ENCODE measurements at places on chromosomes 1 and 21.

DNA sequence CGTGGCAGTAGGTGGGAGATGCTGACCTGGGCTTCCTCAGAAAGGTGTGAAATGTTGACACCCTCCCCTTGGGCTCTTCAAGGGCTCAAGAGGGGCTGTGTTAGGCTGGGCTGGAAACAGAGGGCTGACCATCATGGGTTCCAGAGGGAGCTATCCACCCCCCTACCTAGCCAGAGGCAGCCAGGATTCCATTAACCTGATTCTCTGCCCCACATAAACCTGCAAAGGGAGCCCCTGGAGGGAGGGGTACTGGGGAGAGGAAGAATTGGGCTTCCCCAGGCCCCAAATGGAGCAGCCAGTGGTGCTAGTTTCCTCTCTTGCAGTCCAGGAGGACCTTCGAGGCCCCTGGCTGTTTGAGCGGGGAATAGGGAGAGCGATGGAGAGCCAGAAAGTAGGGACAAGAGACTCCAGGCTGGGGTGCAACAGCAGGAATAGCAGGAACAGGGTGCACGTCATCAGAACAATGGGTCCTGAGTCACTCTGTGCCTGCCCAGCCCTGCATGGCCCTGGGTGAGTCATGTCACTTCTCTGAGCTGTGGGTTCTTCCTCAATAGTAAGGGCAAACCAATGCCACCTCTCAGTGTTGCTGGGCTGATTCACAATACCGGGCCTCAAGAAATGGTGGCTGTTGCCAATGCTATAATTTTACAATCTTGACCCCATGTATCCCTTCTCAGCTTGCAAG is 121.2 kb downstream of the EPHB2 start:
- no peak for DNase-seq

DNA sequence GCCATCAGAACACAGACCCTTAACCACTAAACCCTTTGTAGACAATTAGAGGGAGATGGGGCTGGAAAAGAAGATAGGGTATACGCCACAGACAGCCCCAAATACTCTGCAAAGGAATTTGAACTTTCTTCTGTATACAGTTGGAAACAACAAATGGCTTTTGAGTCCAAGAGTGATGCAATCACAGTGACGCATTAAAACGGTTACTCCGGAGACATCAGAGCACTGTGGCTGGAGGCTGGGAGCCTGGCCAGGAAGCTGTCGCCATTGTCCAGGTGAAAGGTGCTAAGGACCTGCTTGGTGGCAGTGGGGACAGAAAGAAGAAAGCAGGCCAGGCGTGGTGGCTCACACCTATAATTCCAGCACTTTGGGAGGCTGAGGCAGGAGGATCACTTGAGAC is 4.2 kb downstream of the FLAD1 start:
- no peak for DNase-seq

DNA sequence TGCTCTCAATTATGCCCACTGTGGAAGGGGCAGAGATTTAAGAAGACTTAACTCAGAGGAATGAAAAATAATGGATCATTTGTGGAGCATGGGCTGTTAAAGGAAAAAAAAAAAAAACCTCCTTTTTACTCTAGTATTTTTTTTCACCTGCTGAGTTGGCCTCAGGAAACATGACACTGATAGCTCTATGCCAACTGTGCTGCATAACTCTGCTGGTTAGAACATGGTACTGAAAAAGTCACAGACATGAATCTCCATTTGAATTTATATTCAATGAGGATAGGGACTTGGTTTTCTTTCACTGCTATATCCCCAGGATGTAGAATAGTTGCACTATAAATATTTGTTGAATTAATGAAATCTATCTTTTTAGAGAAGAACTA is 86.1 kb upstream of the KIAA0040 start:
- DNase-seq = no peak

GRCh38 chr1:1212780-1213344 is 1.1 kb downstream of the TNFRSF4 start:
- peak; percentile 77 for DNase-seq

DNA sequence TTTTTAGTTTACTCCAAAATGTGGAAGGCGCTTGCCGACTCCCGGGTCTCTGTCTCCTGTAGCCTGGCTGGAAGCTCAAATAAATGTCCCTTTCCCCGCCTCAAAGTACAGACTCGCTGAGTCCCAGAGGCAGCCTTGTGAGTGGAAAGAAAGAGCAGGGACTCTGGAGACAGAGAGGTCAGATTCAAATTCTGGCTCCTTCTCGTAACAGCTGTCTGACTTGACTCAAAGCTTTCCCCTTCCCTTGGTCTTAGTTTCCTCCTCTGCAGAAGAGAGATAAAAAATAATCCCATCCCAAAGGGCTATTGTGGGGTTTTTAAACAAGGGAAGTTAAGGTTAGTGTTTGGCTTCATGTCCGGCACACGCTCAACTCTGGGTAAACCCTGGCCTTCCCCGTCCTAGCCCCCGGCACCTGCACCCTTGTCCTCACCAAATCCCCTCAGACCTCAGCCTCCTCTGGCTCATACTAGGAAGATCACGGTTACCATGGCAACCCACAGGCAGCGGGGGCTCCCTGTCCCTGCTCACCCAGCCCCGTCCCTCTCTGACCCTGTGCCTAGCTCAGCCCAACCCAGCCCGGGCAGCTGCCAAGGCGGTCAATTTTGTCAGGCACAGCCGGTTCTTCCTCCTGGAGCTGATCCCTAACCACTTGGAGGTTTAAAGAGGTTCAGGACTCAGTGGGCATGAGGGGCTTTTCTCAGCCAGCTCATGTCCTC is 49.2 kb upstream of the IGSF21 start:
- no peak for DNase-seq

GRCh38 chr1:110393691-110394492 is 3.1 kb upstream of the SLC16A4 start:
- no peak for DNase-seq

GRCh38 chr1:232939748-232940147 is 10.7 kb upstream of the NTPCR start:
- DNase-seq = no peak

- no peak for DNase-seq
These were observed 26.5 kb downstream of the DYRK1A start for GRCh38 chr21:37393030-37393429.

GRCh38 chr1:52913014-52913413 is 8.5 kb downstream of the ECHDC2 start:
- DNase-seq = no peak

DNA sequence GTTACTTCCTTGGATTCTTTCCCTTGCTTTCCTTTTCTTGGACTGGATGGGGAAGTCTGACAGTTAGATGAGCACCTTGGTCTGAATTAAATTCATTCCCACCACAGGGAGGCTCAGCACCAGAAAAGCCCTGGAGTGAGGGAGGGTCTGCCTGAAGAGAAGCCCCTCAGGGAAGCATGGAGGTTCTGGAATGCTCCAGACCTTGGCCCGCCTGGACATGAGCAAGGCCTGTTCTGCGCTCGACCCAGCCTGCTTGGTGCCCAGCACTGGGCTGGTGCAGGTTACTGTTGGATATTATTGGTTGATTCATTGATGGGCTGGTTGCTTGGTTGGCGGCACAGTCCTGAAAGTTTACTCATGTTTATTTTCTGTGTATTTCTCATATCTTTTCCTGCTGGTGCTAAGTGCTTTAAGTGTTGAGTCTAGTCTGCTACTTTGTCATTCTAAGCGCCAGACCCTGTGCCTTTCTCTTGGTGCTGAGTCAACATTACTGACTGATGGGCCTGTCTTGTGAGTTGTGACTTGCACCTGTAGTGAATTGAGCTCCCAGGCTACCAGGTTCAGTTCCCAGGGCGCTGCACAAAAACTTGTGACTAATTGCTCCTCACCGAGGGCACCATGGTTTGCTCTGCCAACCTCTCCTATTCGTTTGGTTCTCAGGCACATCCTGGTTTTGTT is 538.5 kb downstream of the KIF26B start:
- no peak for DNase-seq

GRCh38 chr1:46134660-46135331 is 2.4 kb upstream of the PIK3R3 start:
- no peak for DNase-seq

DNA sequence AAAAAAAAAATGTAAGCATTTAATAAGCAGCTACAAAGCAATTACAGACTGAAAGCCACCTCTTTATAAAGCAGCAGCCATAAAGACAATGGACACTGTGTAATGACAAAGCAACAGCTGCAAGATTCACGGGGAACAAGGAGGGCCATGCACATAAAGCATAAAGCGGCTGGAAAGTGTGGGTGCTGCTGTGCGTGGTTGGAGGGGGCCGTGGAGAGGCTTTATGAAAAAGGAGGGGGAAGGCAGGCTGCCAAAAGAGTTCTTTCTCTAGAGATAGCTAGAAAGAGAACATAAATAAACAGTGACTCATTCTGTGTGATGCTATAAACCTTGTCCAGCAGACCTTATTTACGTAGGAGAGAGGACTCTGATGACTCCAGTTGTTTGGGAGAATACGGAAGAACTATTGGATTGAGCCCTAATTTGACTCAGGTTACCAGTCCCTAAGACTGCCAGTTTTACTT is 49.3 kb downstream of the ADAMTS1 start:
- no peak for DNase-seq

GRCh38 chr21:32206631-32207405 is 72.0 kb downstream of the MIS18A start:
- DNase-seq = no peak

Data from activated CD8-positive, alpha-beta T cell treated with anti-CD3 and anti-CD28 coated beads, Interleukin-2, amount 10 ng/mL, durations not matched to agents 7 days and 5 days (primary cell).